Naive thymus-derived CD8-positive, alpha-beta T cell (primary cell): ENCODE measurements at places on chromosomes 2 and 18.

DNA sequence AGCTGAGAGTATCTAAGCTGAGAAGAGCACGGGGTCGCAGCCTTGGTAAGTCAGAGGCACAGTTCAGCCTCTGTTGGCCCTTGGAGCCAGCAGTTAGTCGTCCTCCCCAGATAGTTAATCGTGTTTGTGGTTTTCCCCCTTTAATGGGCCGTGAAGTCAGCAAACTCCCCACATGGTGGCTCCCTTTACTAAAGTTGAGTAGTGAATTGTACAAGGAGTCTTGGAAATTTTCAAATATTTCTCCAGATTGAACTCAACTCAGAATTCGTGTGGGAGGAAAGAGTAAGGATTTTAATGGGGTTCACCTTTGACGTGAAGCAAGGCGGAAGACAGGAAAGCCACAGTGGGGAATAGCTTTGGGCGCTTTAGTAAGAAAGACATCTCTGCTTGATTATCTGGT, 2.4 kb upstream of the ADCYAP1 start:
- DNase-seq: no peak

- DNase-seq: no peak
Observed at GRCh38 chr2:39996653-39997080, 217.6 kb upstream of the THUMPD2 start.

DNA sequence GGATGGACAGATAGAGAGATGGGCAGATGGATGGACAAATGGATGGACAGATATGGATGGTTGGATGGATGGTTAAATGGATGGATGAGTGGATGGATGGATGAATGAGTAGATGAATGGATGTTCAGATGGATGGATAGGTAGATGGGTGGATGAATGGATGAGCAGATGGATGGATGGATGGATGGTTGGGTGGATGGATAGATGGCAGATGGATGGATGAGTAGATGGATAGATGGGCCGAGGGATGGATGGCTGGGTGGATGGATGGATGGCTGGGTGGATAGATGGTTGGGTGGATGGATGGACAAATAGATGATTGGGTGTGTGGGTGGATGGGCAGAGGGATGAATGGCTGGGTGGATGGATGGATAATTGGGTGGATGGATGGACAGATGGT, 98.9 kb upstream of the OTOS start:
- DNase-seq: no peak

- DNase-seq: no peak
Observed at GRCh38 chr2:65613968-65614555, 181.7 kb upstream of the SPRED2 start.

- no peak for DNase-seq
Observed at GRCh38 chr2:195649629-195650190, 7.3 kb upstream of the SLC39A10 start.
